Germinal center (tissue), 1 donor: ENCODE measurements at places on chromosomes 16 and 17.
A peak's percentile ranks its signal among the peaks of the same experiment; 100 is the strongest.

DNA sequence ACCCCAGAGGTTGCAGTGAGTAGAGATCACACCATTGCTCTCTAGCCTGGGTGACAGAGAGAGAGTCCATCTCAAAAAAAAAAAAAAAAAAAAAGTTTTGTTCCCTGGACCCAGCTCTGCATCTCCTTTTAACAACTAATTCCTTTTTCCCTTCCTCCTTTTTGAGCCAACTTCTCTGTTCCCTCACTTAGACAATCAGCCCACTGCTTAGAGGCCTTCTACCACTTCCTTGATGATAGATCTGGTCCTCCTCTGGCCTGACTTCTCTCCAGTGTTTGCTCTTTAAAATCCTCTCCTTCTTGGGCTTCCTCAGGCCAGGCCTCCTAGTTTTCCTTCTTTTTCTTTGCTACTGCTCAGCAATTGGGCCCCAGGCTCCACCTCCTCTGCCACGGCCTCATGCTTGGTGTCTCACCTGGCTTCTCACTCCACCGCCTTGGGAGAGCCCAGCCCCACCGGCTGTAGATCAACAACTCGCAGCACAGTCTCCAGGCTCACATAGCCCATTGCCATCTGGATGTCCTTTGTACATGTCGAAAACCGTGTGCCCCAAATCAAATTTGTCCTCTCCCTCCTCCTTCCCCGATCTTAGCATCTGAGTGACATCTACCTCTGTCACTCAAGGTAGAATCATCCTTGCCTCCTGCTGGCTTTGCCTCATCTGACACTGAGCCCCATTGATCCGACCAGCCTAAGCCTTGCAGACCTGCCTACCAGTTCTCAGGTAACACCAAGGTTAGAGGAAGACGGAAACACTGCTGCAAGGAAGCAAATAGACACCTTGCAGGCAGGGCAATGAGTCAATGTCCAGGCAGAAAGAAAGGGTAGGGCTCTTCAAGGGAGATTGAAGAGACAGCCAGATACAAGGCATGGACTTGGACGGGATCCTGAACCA, 17.4 kb downstream of the ARHGAP27 start:
- no peak for DNase-seq

GRCh38 chr16:9138731-9139501, 47.5 kb downstream of the HAPSTR1 start:
- DNase-seq = peak; percentile 58

GRCh38 chr16:24850289-24850938, 4.7 kb downstream of the SLC5A11 start:
- no peak for DNase-seq

- DNase-seq = peak; percentile 13
Observed at GRCh38 chr16:85055493-85056210, 28.1 kb downstream of the KIAA0513 start.

DNA sequence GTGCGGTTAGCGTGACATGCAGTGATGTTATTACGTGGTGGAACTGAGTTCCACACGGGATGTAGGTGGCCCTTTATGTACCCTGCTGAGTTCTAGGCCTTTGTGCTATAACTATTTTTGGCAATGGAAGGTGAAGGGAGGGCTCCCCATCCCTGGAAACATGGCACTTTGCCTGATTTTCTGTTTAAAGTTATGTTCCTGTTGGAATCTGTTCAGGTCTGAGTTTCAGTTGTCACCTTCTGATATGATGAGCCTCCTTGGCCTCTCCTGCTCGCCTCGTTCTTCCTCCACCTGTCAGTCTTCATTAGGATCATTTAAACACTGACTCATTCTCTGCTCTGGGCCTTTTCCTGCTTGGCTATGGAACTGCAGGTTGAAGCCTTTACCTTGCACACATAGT, 200.6 kb downstream of the FTO start:
- DNase-seq = no peak

- no peak for DNase-seq
Observed at GRCh38 chr17:35843698-35844097, 25.0 kb downstream of the HEATR9 start.

DNA sequence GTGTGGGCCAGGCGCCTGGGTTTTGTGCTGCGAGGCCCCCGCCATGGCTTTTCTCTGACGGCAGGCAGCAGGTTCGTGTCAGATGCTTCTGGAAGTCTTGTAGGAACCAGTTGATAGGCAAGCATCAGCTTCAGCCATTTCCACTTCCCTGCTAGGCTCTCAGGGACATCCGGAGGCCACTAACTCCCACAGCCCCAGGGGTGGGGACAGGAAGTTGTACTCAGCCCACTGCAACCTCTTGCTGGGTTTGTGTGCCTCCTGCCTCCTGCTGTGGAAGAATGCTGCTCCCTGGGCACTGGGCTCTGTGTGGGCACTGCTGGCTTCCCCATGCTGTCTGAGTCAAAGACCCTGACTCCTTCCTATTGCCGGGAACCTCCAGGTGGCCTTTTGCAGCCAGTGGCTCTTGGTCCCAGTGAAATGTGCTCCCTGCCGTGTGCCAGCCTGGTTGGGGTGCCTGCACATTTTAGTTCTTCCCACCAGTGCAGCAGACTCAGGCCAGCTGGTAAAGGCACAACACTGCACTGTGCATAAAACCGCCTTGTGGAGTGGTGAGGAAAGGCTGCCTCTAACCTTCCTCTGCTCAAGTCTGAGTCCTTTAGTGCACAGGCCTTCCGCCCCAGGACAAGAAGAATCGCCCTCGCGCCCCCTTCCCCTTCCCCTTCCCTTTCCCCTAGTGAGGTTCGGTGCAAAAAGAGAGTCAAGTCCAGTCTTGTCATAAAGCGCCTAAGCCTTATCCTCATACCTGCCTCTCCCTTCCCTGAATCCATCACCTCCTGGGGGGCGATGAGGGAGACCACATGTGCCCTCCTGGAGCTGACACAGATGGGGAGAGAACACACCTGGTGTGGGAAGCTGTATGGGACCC, 16.6 kb downstream of the LDHD start:
- DNase-seq = no peak

DNA sequence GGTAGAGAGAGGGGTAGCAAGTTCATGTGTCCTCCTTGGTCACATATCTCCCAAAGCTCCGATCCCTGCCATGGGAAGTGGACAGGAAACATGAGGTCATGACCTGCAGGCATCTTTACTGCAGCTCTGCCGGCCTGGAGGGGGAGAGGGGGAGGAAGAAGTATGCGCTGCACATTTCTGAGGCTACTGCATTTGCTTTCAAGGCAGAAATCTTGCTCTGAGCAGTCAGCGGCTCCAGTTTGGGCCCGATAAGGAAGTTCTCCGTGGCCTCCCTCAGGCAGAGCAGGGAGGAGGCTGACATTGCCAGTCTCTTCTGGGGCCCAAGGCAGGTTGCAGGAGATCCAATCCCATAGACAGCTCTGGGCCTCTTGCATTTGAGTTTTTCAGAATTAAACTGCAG, 1.5 kb upstream of the NHERF1 start:
- no peak for DNase-seq

DNA sequence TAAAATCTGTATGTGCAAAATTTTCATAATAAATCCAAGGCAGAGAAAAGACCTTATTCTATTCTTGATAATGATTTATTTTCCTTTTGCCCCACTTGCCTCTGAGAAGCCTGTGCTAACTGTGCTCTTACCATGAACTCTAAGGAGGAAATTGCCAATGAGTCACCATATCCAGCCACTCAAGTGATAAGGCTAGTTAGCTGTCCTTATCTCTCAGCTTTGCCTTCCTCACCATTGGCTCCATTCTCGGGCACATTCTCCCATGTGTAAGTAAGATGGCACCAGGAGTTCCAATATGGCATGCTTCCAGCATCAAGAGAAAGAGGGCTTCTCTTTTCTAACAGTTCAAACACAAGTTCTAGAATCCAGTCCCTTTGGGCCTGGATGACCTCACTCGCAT, 142.4 kb downstream of the TOX3 start:
- DNase-seq = no peak

- no peak for DNase-seq
Observed at GRCh38 chr16:985646-986400, 4.3 kb downstream of the SOX8 start.

GRCh38 chr16:29767062-29767461, 11.0 kb upstream of the ZG16 start:
- no peak for DNase-seq

DNA sequence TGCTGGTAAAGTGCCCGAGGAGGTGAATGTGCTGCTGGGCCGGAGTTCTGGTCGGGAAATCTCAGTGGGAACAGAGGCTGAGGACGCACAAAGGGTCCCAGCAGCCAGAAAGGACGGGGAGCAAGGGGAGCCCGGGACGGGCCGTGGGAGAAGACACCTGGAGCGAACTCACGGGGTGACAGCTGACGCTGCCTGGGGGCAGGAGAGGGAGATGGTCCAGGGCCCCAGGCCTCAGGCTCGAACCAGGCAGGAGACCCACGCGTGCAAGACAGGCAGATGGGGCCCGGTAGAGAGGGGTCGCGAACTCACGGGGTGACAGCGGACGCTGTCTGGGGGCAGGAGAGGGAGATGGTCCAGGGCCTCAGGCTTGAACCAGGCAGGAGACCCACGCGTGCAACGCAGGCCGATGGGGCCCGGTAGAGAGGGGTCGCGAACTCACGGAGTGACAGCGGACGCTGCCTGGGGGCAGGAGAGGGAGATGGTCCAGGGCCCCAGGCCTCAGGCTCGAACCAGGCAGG, 72.9 kb downstream of the METRNL start:
- no peak for DNase-seq

GRCh38 chr17:81511554-81511803, 1.1 kb downstream of the ACTG1 start:
- DNase-seq = no peak

GRCh38 chr17:73641826-73642600, 2.2 kb downstream of the SDK2 start:
- DNase-seq = no peak

- peak; percentile 55 for DNase-seq
Observed at GRCh38 chr17:42979511-42980273, at the start of gene PTGES3L. Gene PTGES3L, minus strand, starts transcription at chr17:42980080. Its CDS starts 27 bp downstream, at chr17:42980053.

DNA sequence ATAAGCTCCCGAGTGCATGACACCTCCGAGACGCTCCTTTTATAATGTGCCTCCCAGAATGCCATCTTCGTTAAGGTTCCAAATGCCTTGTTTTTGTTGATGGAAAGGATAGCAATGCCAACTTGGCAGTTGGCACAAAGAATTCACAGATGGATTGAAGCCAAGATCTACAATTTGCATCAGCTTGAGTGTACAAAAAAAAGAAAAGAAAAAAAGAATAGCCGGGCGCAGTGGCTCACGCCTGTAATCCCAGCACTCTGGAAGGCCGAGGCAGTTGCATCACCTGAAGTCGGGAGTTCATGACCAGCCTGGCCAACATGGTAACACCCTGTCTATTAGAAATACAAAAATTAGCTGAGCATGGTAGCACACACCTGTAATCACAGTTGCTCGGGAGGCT, 7.6 kb downstream of the TBC1D16 start:
- DNase-seq = no peak
